ENCODE measurements at places on chromosomes 7 and 10.

GRCh38 chr10:48598936-48599829 lies 5.7 kb downstream of the ARHGAP22 start:
- DNase-seq: no peak

DNA sequence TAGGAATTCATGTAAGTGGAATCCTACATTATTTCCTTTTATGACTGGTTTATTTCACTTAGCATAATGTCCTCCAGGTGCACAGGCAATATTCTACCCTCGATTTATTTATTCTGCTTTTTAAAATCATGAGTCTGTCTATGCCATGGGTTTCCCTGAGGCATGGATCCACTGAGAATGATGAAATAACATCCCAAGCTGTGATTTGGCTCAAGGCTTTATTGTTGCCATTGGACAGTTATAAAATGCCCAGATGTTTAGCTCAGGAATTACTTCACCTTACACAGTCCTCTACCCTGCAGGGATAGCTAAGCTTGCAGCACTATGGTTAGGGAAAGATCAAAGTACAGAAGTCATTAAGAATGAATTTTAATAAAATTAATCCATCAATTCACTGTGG lies 219.5 kb downstream of the FRMD4A start:
- no peak for DNase-seq

- DNase-seq: no peak
These were observed 20.4 kb downstream of the JCAD start for GRCh38 chr10:30038781-30039536.

DNA sequence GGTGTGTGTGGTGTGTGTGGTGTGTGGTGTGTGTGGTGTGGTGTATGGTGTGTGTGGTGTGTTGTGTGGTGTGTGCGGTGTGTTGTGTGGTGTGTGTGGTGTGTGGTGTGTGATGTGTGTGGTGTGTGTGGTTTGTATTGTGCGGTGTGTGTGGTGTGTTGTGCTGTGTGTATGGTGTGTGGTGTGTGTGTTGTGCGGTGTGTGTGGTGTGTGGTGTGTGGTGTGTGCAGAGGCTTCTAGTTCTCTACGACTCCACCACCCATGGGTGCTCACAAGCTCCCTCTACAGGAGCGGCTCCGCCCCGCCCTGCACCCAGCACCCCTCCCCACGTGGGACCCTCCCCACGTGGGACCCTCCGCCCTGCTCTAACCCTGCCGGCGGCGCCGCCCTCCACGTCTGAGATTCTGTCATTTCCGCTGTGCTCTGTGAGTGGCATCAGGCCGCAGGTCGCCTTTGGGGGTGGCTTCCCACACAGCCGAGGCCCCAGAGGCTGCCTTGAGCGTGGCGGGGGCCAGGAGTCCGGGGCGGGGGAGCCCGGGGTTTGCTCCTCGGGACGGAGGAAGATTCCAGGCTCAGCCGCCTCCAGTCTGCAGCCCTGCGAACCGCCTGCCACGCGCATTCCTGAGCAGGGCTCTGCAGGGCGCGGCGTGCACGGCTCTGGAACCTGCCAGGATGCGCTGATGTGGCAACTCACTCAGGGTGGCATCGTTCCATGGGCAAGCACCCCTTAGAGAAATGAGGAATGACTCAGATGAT lies 37.0 kb upstream of the DNAJB6 start:
- peak; percentile 60 for DNase-seq

DNA sequence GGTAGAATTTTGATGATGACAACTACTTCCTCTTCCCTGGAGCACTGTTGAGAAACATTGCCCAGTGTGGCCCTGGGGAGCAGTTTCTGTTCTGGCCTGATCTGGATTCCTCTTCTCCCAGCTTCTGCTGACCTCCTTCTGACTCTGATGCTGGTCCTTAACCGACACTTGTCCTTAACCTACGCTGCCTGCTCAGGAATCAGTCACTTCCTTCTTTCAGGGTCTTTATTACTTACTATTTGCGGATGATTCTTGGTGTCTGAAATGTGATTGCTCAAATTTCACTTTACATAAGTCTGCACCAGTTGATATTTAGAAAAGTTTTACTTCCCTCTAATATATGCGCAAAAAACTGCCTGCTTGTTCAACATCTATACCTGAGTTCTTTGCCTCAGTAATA lies 164.1 kb downstream of the PTEN start:
- DNase-seq: no peak

- DNase-seq: no peak
These were observed 65.5 kb downstream of the PYROXD2 start for GRCh38 chr10:98349508-98349922.

DNA sequence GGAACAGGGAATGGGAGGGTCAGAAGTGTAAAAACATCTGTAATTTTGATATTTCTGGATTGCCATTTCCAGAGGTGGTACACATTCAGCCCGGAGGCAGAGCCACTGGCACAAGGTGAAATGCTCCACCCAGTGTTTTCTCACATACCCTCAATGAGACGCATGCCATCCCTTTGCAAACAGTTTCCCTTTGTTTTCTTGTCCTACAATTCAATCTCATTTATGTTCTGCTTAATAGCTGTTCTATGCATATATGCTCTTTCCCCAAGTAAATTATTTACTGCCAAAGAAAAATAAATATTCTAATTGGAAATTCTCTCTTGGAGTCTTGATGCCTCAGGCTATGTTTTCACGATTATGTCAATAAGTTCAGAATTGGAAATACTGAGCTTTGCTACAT lies 369.7 kb upstream of the AKR1E2 start:
- DNase-seq: no peak

- no peak for DNase-seq
These were observed 70.6 kb upstream of the GRB10 start for GRCh38 chr7:50853311-50853710.

DNA sequence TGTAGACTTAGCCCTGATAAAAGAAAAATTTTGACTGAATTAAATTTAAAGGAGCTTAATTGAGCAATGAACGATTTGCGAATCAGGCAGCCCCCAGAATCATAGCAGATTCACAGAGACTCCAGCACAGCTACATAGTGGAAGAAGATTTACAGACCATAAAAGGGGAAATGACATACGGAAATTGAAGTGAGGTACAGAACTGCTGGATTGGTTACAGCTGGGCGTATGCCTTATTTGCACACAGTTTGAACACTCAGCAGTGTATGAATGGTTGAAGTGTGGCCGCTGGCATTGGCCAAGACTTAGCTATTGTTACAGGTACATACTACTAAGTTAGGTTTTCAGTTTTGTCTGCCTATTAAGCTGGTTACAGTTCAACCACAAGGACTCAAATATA lies 433.5 kb upstream of the CELF2 start:
- DNase-seq: no peak
